ENCODE measurements at places on chromosomes 16 and 17. TPM values are rescaled to one million over a fixed set of nuclear protein-coding genes. Genes with fewer than 3 reads are reported as not detected.

Gene ADAMTS18
- total RNA-seq: 7.4 TPM

Gene B4GALNT2
- total RNA-seq: under 0.01 TPM

Gene ASGR1
- 14.8 TPM for total RNA-seq

Gene CACNG4
- not detected for total RNA-seq

Gene TVP23A
- not detected for total RNA-seq

Gene CAMKK1
- total RNA-seq: 0.64 TPM

Gene TP53TG3B
- not detected for total RNA-seq

Gene PPP1R9B
- 21.3 TPM for total RNA-seq

Gene HASPIN
- 3.5 TPM for total RNA-seq

Gene CD19
- not detected for total RNA-seq

Gene CD300LG
- not detected for total RNA-seq

Gene ZNF624
- total RNA-seq: 4.0 TPM

Gene ZNF287
- 1.8 TPM for total RNA-seq

Gene UBB
- 2,481 TPM for total RNA-seq

Gene KRTAP4-6
- total RNA-seq: not detected

Gene TERF2IP
- 32.3 TPM for total RNA-seq

Gene CCDC154
- 0.13 TPM for total RNA-seq

Gene SGCA
- not detected for total RNA-seq

Gene CLEC19A
- total RNA-seq: not detected

Gene PLK1
- 7.6 TPM for total RNA-seq

Gene C1QTNF8
- total RNA-seq: not detected

Gene CD79B
- total RNA-seq: 0.51 TPM

Gene TSPOAP1
- not detected for total RNA-seq

Gene GUCY2D
- not detected for total RNA-seq

Gene CORO7
- total RNA-seq: 35.8 TPM

Gene LGALS9B
- total RNA-seq: not detected

Gene ATXN2L
- 31.0 TPM for total RNA-seq

Gene ABCC3
- total RNA-seq: 0.13 TPM

Gene TMEM235
- total RNA-seq: under 0.01 TPM

Gene SOCS1
- 0.26 TPM for total RNA-seq

Gene GRIN2A
- total RNA-seq: not detected

Gene SUZ12
- 16.7 TPM for total RNA-seq

Gene OR4D1
- not detected for total RNA-seq

Gene CAPNS2
- total RNA-seq: 0.13 TPM

Gene ST6GALNAC1
- total RNA-seq: not detected

Gene DNAI2
- total RNA-seq: 0.13 TPM

Gene MYL4
- 0.76 TPM for total RNA-seq

Gene MYH3
- under 0.01 TPM for total RNA-seq

Gene KAT8
- total RNA-seq: 37.4 TPM

Gene MFAP4
- not detected for total RNA-seq

Gene CD300LF
- total RNA-seq: not detected

Gene ABI3
- total RNA-seq: 16.9 TPM

Gene SLC4A1
- not detected for total RNA-seq

Gene CORO6
- total RNA-seq: 1.3 TPM

Gene EME1
- 2.6 TPM for total RNA-seq

Gene KREMEN2
- not detected for total RNA-seq

Gene KRT14
- total RNA-seq: not detected

Gene CFAP97D1
- total RNA-seq: under 0.01 TPM

Gene OSBPL7
- total RNA-seq: 4.6 TPM
